ENCODE measurements at places on chromosomes 4 and X. TPM values are rescaled to one million over a fixed set of nuclear protein-coding genes. Genes with fewer than 3 reads are reported as not detected.

Gene ADGRL3
- 25.8 TPM for polyA plus RNA-seq

Gene ERCC6L
- 4.7 TPM for polyA plus RNA-seq

Gene DMP1
- not detected for polyA plus RNA-seq

Gene SLC9B1
- polyA plus RNA-seq: 2.9 TPM

Gene CT45A10
- not detected for polyA plus RNA-seq

Gene SLC2A9
- polyA plus RNA-seq: 10.6 TPM

Gene WDR17
- 7.6 TPM for polyA plus RNA-seq

Gene DUX4
- polyA plus RNA-seq: 0.54 TPM

Gene SOX3
- not detected for polyA plus RNA-seq

Gene HAND2
- 1.2 TPM for polyA plus RNA-seq

Gene MANBA
- 22.4 TPM for polyA plus RNA-seq

Gene PAK3
- 5.9 TPM for polyA plus RNA-seq

Gene BANK1
- polyA plus RNA-seq: 3.4 TPM

Gene ZMAT1
- 28.2 TPM for polyA plus RNA-seq

Gene HEPH
- polyA plus RNA-seq: 47.6 TPM

Gene EVC2
- 8.6 TPM for polyA plus RNA-seq

Gene PABPC1L2B
- polyA plus RNA-seq: not detected

Gene XAGE2
- polyA plus RNA-seq: 0.48 TPM

Gene TRIM75
- not detected for polyA plus RNA-seq

Gene DCAF4L1
- polyA plus RNA-seq: 0.10 TPM

Gene RHOXF1
- 2.3 TPM for polyA plus RNA-seq

Gene S100G
- polyA plus RNA-seq: not detected

Gene SMIM10L2A
- polyA plus RNA-seq: 10.9 TPM

Gene SSX3
- not detected for polyA plus RNA-seq

Gene BRS3
- not detected for polyA plus RNA-seq

Gene TCEAL7
- polyA plus RNA-seq: 39.0 TPM

Gene CXorf49
- polyA plus RNA-seq: not detected

Gene ARX
- polyA plus RNA-seq: not detected

Gene RHOXF2B
- 0.07 TPM for polyA plus RNA-seq

Gene MAGEE2
- polyA plus RNA-seq: 0.70 TPM

Gene BMPR1B
- 19.4 TPM for polyA plus RNA-seq

Gene GABRQ
- polyA plus RNA-seq: 1.1 TPM

Gene GTPBP6
- polyA plus RNA-seq: 55.1 TPM

Gene RTL9
- 0.27 TPM for polyA plus RNA-seq

Gene KLHL13
- 115 TPM for polyA plus RNA-seq

Gene ARSD
- polyA plus RNA-seq: 50.0 TPM

Gene PARM1
- polyA plus RNA-seq: 68.8 TPM

Gene PDS5A
- polyA plus RNA-seq: 62.5 TPM

Gene IL2RG
- polyA plus RNA-seq: 0.93 TPM

Gene ANOS1
- polyA plus RNA-seq: 9.9 TPM

Gene GAGE12E
- polyA plus RNA-seq: not detected

Gene SHROOM2
- 18.0 TPM for polyA plus RNA-seq

Gene MTMR8
- polyA plus RNA-seq: 2.1 TPM

Gene SHROOM4
- 15.6 TPM for polyA plus RNA-seq

Gene TENM3
- 17.8 TPM for polyA plus RNA-seq

Gene TGIF2LX
- polyA plus RNA-seq: not detected

Gene PRR32
- polyA plus RNA-seq: not detected

Gene FABP2
- polyA plus RNA-seq: not detected

Gene TSR2
- 57.2 TPM for polyA plus RNA-seq

Gene AFP
- polyA plus RNA-seq: 1,196 TPM

Gene FAM47E
- 6.1 TPM for polyA plus RNA-seq

Gene STARD8
- 19.4 TPM for polyA plus RNA-seq

Gene CT83
- not detected for polyA plus RNA-seq

Gene DOK7
- polyA plus RNA-seq: 1.6 TPM

All from right renal pelvis (tissue), 4 donors.